ENCODE measurements at places on chromosomes 11 and 22.
A peak's percentile ranks its signal among the peaks of the same experiment; 100 is the strongest.

GRCh38 chr22:46673662-46674236 is 53.6 kb downstream of the GRAMD4 start:
- DNase-seq, result no peak

- DNase-seq, result no peak
Observed at GRCh38 chr11:45820211-45820857, 15.4 kb downstream of the SLC35C1 start.

DNA sequence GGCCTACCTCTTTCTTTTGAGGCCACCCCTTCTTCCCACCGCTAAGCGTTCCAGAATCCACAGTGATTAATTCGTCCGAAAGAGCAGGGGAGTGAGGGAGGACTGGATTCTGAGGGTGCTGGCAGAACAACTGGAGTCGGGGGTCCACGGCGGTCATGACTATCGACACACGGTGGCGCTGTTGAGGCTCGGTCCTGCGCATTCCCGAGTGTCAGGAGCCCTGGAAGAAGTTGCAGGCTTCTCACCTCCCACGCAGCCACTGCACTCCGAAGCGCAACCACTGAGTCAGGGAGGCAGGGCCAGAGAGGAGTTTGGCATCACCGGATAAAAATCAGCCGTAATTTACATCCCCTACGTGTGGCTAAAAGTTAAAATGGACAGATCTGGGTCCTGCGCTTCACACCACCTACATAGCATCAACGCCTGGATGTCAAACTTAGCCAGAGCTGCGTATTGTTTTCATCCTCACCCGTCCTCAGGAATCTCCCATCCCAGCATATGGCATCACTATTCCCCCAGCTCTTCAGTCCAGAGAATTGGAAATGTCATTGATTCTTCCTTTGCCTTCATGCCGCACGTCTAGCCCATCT is 10.7 kb upstream of the CTSF start:
- peak; percentile 23 for DNase-seq

DNA sequence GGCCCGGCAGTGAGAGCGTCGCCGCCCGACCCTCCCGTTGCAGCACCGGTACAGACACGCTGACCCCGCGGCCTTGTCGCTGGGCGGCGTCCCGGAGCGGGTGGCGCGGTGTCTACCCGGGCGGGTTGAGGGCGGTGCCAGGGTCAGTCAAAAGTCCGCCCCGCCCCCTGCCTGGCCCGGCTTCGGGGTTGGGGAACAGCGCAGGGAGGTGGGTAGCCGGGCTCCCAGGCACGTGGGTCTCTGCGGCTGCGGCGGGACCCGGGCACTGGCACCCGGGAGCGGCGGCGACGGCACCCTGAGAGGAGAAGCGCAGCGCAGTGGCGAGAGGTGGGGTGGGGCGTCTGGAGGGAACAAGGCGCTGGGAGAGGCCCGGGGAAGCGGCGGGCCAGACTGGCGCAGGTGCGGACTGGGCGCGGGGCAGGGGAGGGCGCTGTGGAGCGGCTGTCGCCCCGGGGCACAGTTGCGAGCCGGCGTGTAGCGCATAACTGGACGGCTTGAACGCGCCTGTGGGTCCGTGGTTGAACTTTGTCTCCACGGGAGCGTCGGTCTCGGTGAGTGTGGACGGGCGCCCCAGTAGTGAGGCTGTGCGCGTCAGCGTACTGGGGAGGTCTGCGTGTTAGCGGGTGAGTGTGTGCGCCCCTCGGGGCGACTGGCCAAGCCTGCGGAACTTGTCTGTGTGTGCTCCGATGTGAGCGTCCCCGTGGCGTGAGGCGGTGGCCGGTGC is at the start of gene P2RY2:
TSS of gene P2RY2 (plus strand) at position 176 of the 724 bp plus-strand sequence. CDS start 15,879 bp downstream, outside the sequence.
- DNase-seq, result no peak

DNA sequence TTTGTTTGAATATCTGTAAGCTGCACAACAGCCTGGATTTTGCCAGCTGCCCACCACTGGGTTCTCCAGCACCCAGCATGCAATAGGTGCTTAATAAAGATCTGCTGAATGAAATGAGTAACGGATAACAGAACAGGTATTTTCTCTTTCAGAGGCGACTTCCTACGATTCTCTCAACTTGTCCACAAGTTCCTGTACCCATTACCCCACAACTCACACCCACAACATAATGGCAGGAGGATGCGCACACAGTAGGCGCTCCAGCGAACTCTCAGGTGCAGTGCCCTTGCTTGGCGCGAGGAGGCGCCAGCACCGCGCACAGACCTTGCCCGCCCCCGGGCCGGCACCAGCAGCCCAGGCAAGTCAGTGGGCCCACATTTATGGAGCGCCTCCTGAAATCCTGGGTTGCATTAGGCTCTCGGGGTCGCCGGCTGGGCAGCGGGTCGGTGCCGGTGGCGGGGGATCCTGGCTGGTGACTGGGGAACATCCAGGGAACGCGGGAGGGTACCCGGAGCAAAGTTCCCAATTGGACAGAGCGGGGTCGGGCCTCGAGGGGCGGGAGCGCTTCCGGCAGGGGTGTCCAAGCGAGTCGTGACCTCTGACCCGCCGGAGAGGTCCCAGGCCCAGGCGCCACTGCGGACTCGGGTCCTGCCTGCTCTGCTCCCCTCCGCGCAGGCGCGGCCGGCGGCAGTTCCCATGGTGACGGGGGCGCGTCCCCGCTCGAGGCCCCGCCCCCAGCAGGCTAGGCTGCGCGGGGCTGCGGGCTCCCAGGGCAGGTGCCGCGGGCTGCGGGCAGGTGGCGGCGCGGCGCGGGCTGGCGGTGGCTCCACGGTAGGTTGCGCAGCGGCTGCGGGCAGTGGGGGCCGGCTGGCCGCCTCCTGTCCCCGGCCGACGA is at the start of gene KIAA1671:
TSS of gene KIAA1671 (plus strand) at position 775 of the 895 bp plus-strand sequence. CDS start 75,284 bp downstream, outside the sequence.
- no peak for DNase-seq

- DNase-seq, result no peak
Observed at GRCh38 chr11:69531717-69532088, 50.2 kb downstream of the LINC01488 start.

DNA sequence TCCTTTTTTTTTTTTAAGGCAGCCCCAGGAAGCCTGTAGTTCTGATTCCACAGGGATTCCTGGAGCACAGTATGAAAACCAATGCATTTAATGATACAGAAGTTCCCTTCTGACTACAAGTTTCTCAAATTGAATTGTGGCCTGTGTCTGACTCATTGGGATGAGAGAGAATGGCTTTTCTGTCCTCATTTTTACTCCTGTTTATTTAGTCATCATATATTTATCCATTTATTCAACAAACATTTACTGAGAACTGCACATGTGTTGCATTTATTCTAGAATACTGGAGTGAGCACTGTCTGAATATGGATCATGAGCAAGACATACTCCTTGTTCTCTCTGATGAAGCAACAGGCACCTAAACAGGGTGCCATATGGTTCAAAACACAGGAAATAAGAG is 231.2 kb downstream of the NTM start:
- no peak for DNase-seq

DNA sequence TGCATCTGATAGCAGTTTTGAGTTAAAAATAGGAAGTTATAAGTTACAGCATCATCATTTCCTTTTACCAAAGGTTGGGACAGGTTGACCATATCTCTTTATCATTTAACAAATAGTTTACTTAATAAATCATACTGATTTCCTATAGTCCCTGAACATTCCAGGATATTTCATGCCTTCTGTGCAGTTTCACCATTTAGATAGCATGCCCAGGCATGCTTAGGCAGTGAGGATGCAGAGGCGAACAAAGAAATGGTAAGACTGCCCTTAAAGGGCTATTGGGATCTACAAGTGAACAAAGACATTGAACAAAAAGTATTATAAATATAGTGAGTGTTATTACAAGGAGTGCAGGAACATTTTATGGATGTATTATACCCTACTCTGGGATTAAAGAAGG is 96.4 kb downstream of the PRMT3 start:
- DNase-seq, result no peak

- no peak for DNase-seq
Observed at GRCh38 chr11:115297330-115297729, 206.9 kb downstream of the CADM1 start.

- no peak for DNase-seq
Observed at GRCh38 chr11:97351939-97352338, 962.1 kb downstream of the JRKL start.

DNA sequence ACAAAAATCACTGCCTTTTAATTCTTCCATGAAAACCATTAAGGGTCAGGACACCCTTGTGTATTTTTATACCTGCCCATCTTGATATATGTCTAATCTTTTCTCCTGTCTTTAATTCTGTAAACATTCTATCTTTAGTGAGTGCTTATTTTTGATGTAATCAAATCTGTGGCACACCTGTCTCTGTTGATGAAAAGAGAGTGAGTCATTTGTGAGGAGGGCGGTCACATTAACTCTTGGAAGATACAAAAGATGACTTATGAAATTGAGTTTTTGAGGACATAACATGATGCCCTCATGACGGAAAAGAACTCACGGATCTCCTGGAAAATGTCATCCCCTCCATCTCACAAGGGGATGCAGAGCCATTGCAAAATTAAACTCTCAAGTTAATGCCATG is 206.5 kb upstream of the PGR start:
- DNase-seq, result no peak

- no peak for DNase-seq
Observed at GRCh38 chr11:104219096-104219495, 55.1 kb upstream of the PDGFD start.

GRCh38 chr22:39094717-39095389 is 2.2 kb upstream of the APOBEC3H start:
- DNase-seq, result no peak

- no peak for DNase-seq
Observed at GRCh38 chr11:62588966-62589637, 2.2 kb downstream of the TUT1 start.

- DNase-seq, result no peak
Observed at GRCh38 chr22:28015676-28016601, 96.9 kb upstream of the PITPNB start.

DNA sequence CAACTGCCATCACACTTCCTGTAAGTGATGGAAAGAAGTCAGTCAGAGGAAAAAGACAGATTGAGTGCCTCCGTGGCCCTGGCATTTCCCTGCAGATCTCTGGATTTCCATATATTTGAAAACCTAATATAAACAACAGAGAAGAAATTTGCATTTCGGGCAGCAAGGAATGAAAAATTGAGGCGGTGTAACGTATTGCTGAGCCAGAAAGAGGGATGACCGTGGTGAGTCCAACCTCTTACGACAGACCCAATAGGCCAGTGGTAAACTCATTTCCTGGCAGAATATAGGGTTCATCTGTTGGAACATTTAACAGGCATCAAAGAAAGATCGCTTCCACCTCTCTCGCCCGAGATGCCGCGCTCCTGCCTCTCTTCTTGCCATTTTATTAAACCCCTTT is 336.5 kb downstream of the MIAT start:
- no peak for DNase-seq

DNA sequence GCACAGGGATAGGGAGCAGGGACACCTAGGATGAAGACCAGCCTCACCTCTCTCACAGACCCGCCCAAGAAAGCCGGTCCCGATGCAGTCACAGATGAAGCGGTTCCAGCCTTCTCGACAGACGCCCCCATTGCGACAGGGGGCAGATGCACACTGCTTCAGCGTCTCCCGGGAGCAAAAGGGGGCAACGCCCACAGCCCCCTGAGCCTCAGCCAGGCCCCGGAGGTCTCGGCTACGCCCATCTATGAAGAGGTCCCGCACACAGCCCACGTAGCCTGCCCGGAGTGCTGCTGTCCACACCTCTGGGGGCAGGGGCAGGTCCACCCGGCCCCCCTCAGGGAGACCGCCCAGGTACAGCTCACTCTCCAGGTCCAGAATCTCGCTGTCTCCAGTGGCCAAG is 62.3 kb downstream of the NRXN2 start:
- no peak for DNase-seq

GRCh38 chr11:2789791-2790567 is 90.2 kb upstream of the KCNQ1OT1 start:
- no peak for DNase-seq

- no peak for DNase-seq
Observed at GRCh38 chr22:26563022-26563421, 26.9 kb downstream of the TPST2 start.

DNA sequence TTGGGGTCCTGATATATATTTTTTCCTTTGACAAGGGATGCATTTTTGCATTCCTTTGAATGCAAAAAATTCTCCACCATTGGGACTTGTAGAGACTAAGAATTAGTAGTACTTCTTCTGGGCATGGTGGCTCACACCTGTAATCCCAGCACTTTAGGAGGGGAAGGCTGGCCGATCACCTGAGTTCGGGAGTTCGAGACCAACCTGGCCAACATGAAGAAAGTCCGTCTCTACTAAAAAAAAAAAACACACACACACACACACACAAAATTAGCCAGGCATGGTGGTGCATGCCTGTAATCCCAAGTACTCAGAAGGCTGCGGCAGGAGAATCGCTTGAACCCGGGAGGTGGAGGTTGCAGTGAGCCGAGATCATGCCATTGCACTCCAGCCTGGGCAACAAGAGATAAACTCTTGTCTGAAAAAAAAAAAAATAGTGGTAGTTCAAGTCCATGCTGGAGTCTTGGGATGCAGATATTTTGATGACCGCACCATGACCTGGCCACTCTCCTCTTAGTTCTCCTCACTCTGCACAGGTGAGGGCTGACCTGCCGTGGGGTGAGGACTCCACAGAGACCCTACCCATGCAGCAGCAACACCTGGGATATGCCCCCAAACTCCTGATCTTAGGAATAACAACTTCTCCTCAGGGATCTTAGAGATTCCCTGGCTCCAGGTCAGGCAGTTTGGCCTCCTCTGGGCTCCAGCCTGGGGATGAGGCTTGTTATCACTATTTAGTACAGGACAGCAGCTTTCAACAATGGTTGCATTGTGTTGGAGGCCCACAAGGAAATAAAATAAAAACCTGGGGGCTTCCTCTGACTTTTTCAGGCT is 36.5 kb upstream of the TOP3B start:
- no peak for DNase-seq

GRCh38 chr11:110428040-110428439 is 1.7 kb upstream of the FDX1 start:
- DNase-seq, result no peak

DNA sequence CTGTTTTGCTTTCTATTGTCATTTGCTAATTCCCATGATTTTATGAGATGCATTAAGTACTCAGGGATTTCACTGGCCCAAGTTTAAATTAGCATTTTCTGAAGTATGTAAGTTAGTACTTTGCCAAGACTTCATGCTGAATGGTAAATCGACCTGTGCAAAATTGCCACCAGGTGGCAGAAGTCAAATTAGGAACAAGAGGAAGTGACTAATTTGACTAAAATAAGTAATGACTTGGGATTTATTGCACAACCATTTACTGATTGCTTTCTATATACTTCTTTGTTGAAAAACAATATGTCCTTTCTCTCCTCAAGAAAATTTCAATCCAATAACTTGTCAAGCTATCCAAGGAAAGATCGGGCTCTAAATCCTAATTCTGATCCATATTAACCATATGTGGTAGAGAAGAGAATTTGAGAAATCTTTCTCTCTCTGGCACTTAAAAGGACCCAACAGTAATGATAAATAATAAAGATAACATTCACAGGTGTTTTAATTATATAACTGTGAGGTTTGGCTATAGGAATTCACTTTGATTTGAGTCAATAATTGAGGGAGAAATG is 253.7 kb upstream of the CHORDC1 start:
- no peak for DNase-seq

- no peak for DNase-seq
Observed at GRCh38 chr22:20621162-20621561, 113.8 kb downstream of the MED15 start.

- no peak for DNase-seq
Observed at GRCh38 chr11:7253800-7254199, 2.1 kb downstream of the SYT9 start.

- no peak for DNase-seq
Observed at GRCh38 chr11:77377734-77378133, 76.2 kb upstream of the GDPD4 start.

GRCh38 chr11:6780829-6781228 is 2.0 kb upstream of the OR2AG1 start:
- no peak for DNase-seq

- no peak for DNase-seq
Observed at GRCh38 chr22:28801845-28802594, 1.7 kb upstream of the XBP1 start.

- no peak for DNase-seq
Observed at GRCh38 chr11:89736566-89736965, 26.5 kb downstream of the TRIM77 start.

Measured in AG09309 (cell line).